GM12891 (cell line): ENCODE measurements at places on chromosomes 5 and 9.

DNA sequence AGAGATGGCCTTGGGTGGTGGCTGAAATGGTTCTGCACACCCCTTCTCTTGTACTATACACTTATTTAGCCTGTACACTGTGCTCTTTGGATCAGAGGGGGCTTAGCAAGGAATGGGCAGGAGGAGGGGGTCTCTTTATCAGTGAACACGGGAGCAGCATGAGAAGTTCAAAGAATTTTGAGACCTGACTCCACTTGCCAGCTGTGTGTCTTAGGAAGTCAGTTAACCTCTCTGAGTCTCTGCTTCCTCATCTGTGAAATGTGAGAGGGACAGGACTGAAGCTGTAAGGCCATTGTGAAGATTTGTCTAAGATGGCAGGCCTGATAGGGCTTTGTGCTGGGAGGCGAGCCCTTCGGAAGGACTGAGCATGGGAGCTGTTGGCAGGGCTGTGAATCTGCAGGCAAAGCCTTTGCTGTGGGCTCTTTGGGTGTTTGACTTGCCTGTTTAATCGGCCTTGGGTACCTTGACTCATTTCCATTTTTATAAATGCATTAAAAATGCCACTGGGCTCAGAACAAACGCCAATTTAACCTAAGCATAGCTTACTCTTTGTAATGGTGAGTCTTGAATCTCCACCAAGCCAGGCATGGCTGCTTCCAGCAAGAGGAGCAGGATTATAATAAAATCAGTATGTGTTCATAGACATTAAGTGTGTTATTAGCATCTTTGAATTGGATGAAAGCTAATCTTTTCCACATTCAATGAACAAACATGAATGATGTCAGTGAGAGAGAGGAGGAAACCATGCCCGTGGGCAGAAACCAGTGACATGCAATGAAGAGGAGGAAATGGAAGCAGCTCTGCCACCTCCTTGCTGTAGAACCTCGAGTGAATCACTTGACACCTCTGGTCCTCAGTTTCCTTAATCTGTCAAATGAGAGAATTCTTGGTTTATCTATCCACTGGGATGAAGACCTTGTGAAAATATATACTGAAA is 89.4 kb downstream of the MACROH2A1 start:
- no peak for DNase-seq

DNA sequence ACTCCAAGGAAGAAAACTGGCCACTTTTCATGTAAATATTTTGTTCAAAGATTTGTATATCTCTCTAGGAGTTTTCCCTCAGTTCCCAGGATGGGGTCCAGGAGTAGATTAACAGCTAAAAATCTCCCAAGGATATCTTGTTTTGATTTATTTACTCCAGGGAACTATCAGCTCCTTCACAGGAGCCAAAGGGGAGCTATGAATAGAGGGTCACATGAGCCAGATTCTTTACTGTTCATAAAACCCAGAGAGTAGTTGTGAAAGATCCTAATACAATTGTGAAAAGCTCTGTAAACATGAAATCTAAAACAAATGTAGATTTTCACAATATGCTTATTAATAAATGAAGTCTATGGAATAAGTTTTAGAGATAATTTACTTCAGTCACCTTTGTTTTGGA is 16.9 kb downstream of the DIMT1 start:
- DNase-seq = no peak

GRCh38 chr5:44002381-44002901 is 386.8 kb downstream of the FGF10 start:
- DNase-seq = no peak

GRCh38 chr5:169945831-169946261 is 34.4 kb downstream of the INSYN2B start:
- DNase-seq = no peak
